ENCODE measurements at places on chromosomes 3 and 15.

DNA sequence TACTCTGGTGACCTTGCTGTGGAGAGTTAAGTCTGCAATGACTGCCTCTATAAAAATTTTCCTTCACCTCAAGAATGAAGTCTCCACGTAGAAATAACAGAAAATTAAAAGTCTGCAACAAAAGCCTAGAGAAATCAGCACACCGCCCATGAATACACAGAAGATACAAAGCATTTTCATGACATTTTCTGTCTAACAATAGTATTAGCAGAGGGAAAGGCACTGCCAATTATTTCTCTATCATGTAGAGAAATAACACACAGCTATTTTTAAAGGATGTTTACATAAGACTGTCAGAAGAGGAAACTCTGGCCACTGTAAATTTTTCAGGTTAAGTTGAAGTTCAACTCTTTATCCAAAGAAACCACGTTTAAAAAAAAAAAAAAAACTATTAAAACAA lies 80.8 kb downstream of the GSK3B start:
- no peak for DNase-seq

GRCh38 chr15:84112025-84112424 lies 123.5 kb upstream of the GOLGA6L4 start:
- no peak for DNase-seq

DNA sequence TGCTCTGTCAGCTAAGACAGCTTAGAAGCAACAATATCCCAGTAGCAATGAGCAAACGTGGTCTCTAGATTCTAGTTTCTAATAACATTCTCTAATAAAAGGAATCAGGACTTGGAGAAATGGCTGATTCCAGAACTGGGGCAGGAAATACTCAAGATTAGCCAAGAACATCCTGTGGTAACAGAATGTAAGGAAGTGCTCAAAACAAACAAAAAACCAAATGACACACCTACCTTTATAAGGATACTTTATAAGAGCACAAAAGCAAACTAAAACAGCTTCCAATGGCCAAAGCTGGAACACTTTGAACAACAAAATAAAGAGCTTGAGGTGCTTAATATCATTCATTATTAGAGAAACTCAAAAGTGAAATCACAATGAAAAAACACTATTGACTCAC lies 33.1 kb upstream of the EIF5A2 start:
- DNase-seq = no peak

GRCh38 chr15:66896611-66897010 lies 168.8 kb upstream of the SMAD3 start:
- no peak for DNase-seq

- no peak for DNase-seq
Measured at GRCh38 chr3:10004506-10004905, 17.9 kb upstream of the EMC3 start.

- DNase-seq = no peak
Measured at GRCh38 chr3:55202326-55202725, 274.5 kb upstream of the LRTM1 start.

GRCh38 chr3:52896151-52896550 lies 1.2 kb downstream of the STIMATE start:
- DNase-seq = no peak

GRCh38 chr15:78207641-78208340 lies 26.6 kb downstream of the ACSBG1 start:
- no peak for DNase-seq

DNA sequence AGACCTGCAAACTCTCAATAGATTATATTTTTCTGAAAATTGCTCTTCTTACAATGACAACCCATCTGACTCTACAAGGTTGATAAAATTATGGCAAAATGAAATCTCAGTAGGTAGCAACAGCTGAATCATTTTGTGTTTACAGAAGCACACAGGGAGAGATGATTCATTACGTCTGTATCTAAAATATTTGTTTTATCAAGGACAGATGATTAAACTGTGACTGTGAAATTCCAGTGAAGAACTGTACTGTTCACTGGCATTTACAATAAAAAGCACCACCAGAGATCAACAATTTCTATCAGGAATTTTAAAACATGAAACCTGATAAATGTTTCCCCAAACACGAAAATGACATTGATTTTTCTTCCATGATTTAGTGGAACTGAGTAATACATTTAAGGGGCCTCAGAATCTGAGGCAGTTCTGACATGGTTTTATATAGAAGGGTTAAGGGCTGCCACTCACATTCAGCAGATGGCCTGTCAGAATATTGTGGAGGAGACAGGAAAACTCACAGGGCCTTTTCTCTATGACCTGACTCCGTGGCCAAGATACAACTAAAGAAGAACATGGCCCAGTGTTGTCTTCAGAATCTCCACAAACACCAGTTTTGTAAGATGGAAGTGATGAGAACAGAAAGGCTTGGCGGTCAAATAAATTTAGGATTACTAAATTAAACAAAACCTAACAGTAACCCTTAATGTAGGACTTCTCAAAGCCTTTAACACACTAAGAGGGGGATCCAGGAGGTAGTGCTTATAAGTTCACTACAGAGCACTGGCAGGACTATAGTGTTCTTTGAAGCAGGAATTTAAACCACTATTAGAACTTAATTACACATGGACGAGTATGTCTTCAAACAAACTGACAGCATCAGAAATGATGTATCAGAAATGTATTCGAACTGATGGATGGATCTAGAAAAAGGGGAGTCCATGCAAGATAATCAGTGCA lies 25.9 kb downstream of the RAD18 start:
- no peak for DNase-seq

GRCh38 chr15:78460737-78461136 lies 22.7 kb downstream of the IREB2 start:
- no peak for DNase-seq

DNA sequence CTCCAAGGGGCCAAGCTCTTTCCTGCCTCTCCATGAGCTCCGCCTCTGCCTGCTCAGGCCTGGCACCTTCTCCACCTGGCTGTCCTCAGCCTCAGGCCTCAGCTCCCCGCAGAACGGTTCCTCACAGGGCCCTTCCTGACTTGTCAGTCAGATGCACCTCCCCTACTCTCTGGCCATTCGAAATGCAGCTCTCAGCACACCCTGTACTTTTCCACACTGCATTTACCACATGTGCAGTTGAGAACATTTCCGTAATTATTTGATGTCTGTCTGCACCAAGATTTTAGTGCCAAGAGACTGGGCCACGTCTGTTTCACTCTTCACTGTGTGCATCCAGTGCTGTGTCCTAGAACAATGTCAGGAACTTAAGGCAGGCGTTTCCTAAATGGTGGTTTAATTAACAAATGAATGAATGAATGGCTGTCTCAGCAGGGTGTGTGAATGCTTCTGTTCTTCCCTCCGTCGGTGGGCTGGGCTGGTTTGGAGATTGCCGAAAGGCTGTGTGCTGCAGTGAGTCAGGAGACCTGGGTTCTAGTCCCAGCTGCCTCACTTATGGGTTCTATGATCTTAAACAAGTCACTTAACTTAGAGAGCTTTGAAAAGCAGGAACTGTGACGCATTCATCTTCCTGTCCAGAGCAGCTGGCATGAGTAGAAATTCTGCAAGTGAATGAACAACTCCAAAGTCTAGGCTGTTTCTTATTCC lies 5.4 kb downstream of the MUC4 start:
- peak; percentile 96 for DNase-seq

Measured in GM23338 (cell line).